Fibroblast of skin of left quadriceps (primary cell): ENCODE measurements at places on chromosomes 5 and 9.

- no peak for DNase-seq
Measured at GRCh38 chr5:79990205-79990597, 861 bp downstream of the MTX3 start.

GRCh38 chr9:34896112-34896511 lies 62.0 kb upstream of the PHF24 start:
- no peak for DNase-seq

- DNase-seq = no peak
Measured at GRCh38 chr9:26263478-26263877, 585.2 kb upstream of the TUSC1 start.

- no peak for DNase-seq
Measured at GRCh38 chr5:85906460-85906859, 711.3 kb upstream of the COX7C start.

GRCh38 chr5:94884311-94884710 lies 265.8 kb downstream of the SLF1 start:
- no peak for DNase-seq

DNA sequence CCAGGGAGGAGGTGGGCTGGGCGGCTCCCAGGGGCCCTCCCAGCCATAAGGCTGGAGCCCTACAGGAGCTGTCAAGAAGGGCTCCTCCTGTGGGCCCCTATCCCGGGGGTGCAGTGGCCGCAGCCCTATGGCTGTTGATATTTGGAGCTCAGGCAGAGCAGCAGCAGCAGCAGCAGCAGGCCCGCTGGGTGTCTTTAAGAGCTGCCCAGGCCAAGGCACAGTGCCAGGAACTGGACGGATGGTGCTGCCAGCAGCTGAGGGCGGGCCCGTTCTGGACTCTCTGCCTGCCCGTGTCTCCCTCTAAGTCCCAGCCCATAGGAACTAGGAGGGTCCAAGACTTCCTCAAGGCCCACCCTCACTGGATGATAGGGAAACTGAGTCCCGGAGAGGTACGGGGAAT lies 3.6 kb downstream of the AK1 start:
- no peak for DNase-seq
